Aorta (tissue), 5 donors: ENCODE measurements at places on chromosomes 2 and 18.
A peak's percentile ranks its signal among the peaks of the same experiment; 100 is the strongest.

GRCh38 chr2:199907008-199907714 lies 3.9 kb upstream of the C2orf69 start:
- DNase-seq: no peak

GRCh38 chr2:43068631-43069517 lies 157.5 kb downstream of the ZFP36L2 start:
- peak; percentile 39 for DNase-seq

DNA sequence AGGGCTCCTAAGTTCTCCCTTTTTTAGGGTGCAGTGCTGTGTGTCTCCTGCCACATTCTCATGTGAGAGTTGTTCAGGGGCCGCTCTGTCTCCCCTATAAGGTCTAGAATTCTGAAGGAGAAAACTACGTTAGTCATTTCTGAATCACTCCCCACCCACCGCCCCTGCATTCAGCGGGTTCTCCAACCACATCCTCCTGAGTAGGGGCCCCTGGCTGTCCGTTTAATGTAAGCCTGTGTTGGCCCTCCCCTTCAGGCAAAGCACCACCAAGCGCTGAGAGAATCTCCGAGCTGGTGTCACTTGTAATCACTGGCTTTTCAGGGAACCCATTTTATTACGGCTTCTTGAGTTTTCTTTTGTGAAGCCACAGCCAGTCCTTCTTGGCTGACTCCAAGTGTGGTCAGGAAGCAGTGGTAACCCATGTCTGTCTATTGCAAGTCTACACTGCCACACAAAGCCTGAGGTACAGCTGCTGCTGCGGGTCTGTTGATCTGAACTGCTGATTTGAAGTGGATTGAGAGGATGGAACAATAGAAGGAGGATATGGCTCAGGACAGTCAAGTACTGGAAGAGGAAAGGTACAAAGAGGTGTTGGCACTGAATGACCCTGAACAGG lies 16.9 kb downstream of the LCT start:
- no peak for DNase-seq

- DNase-seq: peak; percentile 19
Observed at GRCh38 chr2:242029422-242030225, 160.1 kb downstream of the RTP5 start.

- no peak for DNase-seq
Observed at GRCh38 chr2:3099145-3099859, 278.3 kb downstream of the EIPR1 start.

GRCh38 chr2:98730707-98731040 lies 258 bp downstream of the MGAT4A start:
- peak; percentile 68 for DNase-seq

GRCh38 chr2:27086724-27087593 lies at the start of gene KHK:
KHK (plus strand) TSS chr2:27086772; CDS start chr2:27087260, 488 bp downstream.
- DNase-seq: peak; percentile 85

GRCh38 chr2:229339618-229340017 lies 68.5 kb upstream of the PID1 start:
- no peak for DNase-seq

GRCh38 chr2:215712219-215712868 lies 276.5 kb upstream of the FN1 start:
- no peak for DNase-seq
